Motor neuron (in vitro differentiated cells): ENCODE measurements at places on chromosomes 3 and 15. TPM values are rescaled to one million over a fixed set of nuclear protein-coding genes. Genes with fewer than 3 reads are reported as not detected.

The GABRG3 gene
- 1.1 TPM in 2 replicates for total RNA-seq

The CAMK1 gene
- 4.0 and 4.9 TPM in 2 replicates for total RNA-seq

The CCDC13 gene
- total RNA-seq: 0.43 and 1.6 TPM in 2 replicates

The ARL13B gene
- 9.0 and 9.7 TPM in 2 replicates for total RNA-seq

The NAA80 gene
- 2.6 and 2.7 TPM in 2 replicates for total RNA-seq

The TSEN2 gene
- total RNA-seq: 17.0 and 19.4 TPM in 2 replicates

The APBA2 gene
- total RNA-seq: 50.1 and 50.6 TPM in 2 replicates

The TLR9 gene
- total RNA-seq: not detected in 2 replicates

The IMPG2 gene
- 0.43 and 0.46 TPM in 2 replicates for total RNA-seq

The XCR1 gene
- total RNA-seq: 0.11 and 0.24 TPM in 2 replicates

The LYZL4 gene
- total RNA-seq: not detected in 2 replicates

The ZNF80 gene
- total RNA-seq: 0.13 TPM in 1 of 2 replicates, not detected in the other

The FBXO40 gene
- 0.08 and 0.14 TPM in 2 replicates for total RNA-seq

The ZNF106 gene
- 24.2 and 28.1 TPM in 2 replicates for total RNA-seq

The CFAP161 gene
- total RNA-seq: not detected in 2 replicates

The SCAANT1 gene
- not detected in 2 replicates for total RNA-seq

The MME gene
- 0.49 and 0.75 TPM in 2 replicates for total RNA-seq

The A4GNT gene
- total RNA-seq: 1.4 and 1.6 TPM in 2 replicates

The ZBED2 gene
- total RNA-seq: 0.15 and 0.22 TPM in 2 replicates

The HIGD1A gene
- total RNA-seq: 133 and 143 TPM in 2 replicates

The KIF9 gene
- 49.7 and 58.5 TPM in 2 replicates for total RNA-seq

The HYPK gene
- 11.9 and 16.2 TPM in 2 replicates for total RNA-seq

The RHOA gene
- total RNA-seq: 112 and 122 TPM in 2 replicates

The COL6A5 gene
- 0.12 TPM in 1 of 2 replicates, not detected in the other for total RNA-seq

The USP50 gene
- not detected in 2 replicates for total RNA-seq

The DNASE1L3 gene
- 0.70 and 1.4 TPM in 2 replicates for total RNA-seq

The LMAN1L gene
- total RNA-seq: 0.26 and 0.32 TPM in 2 replicates

The CLSTN2 gene
- total RNA-seq: 1.2 and 3.7 TPM in 2 replicates

The PAQR9 gene
- 1.6 and 1.7 TPM in 2 replicates for total RNA-seq

The CGNL1 gene
- total RNA-seq: 0.52 and 0.69 TPM in 2 replicates

The LRIG1 gene
- 15.0 and 24.6 TPM in 2 replicates for total RNA-seq

The C3orf49 gene
- total RNA-seq: 0.66 TPM in 1 of 2 replicates, not detected in the other

The AMIGO3 gene
- total RNA-seq: 0.31 and 0.82 TPM in 2 replicates

The SYNPR gene
- total RNA-seq: 2.0 and 2.3 TPM in 2 replicates

The BDH1 gene
- 8.6 and 8.8 TPM in 2 replicates for total RNA-seq

The ERICH6 gene
- total RNA-seq: 1.0 TPM in 1 of 2 replicates, not detected in the other

The PRTG gene
- 19.5 and 26.8 TPM in 2 replicates for total RNA-seq

The LIPC gene
- 0.15 and 0.47 TPM in 2 replicates for total RNA-seq

The AGBL1 gene
- 0.38 and 0.68 TPM in 2 replicates for total RNA-seq

The NME9 gene
- 2.2 and 2.8 TPM in 2 replicates for total RNA-seq

The LRRC31 gene
- total RNA-seq: not detected in 2 replicates

The FBXL22 gene
- 1.5 and 1.6 TPM in 2 replicates for total RNA-seq

The KPNA1 gene
- 37.9 and 43.5 TPM in 2 replicates for total RNA-seq

The CDC25A gene
- 12.0 and 12.3 TPM in 2 replicates for total RNA-seq

The ANKRD63 gene
- total RNA-seq: 0.17 and 0.18 TPM in 2 replicates
